ENCODE measurements at places on chromosomes 2 and 18.

DNA sequence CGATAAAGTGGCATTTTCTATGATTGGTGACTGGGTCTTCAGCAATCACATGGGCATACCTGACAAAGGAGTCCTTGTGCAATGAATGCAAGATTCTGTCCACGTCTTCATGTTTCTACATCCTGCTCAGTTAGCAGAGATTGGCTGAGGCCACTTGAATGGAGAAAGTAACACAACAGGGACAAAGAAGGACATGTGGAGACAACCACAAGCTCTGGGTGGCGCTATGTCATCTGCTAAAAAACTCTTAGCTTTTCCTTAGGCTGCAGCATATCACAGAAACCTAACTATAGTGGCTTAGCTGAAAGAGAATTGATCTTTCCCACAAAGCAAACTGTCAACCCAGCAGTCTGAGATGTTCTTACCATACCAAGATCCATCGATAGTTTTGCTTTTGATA is 1109.7 kb downstream of the SOCS6 start:
- DNase-seq: no peak

DNA sequence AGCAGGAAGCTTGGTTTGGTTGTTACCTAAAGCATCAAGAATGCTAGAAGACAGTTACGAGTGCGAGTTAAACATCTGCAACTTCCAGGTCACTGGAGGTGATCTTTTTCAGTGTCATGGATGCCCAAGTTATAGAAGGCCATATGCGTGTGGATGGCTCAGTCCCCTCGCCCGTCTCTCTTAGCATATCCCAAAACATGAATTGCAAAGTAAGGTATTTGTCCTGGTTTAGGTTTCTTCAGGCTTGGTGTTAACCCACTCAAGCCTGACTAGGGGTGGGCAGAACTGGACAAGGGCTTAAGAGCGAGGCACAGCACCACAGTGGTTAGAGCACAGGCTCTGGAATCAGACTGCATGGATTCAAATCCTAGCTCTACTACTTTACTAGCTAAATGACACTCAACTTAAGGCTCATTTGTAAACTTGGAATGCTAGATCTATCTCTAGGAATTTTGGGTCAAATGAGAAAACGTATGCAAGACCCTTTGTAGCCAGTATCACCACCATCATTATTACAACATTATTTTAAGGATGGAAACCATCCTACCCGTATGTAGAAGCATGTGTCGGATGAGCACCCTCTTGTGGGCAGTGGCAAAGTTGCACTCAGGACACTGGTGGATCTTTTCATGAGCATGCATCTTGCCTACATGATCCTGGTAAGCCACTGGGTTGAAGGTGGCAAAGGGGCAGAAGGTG is 11.2 kb downstream of the ZNF142 start:
- DNase-seq: peak; percentile 70

DNA sequence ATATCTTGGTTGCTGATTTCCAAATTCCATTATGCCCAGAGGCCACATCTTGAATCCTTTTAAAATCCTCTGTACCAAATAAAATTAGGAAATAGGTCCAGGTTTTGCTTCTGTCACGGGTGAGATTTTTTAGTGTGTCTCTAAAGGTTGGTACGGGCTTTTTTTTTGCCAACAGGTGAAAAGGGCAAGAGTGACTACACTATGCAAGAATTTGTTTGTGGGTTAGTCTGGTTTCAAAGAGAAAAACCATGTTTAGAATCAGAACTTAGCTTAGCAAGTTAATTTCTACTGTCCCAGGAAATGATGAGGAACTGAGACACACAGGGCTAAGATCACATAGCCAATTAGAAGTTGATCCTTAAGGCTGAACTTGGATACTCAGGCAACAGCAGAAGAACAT is 41.7 kb downstream of the POLR1A start:
- DNase-seq: no peak

DNA sequence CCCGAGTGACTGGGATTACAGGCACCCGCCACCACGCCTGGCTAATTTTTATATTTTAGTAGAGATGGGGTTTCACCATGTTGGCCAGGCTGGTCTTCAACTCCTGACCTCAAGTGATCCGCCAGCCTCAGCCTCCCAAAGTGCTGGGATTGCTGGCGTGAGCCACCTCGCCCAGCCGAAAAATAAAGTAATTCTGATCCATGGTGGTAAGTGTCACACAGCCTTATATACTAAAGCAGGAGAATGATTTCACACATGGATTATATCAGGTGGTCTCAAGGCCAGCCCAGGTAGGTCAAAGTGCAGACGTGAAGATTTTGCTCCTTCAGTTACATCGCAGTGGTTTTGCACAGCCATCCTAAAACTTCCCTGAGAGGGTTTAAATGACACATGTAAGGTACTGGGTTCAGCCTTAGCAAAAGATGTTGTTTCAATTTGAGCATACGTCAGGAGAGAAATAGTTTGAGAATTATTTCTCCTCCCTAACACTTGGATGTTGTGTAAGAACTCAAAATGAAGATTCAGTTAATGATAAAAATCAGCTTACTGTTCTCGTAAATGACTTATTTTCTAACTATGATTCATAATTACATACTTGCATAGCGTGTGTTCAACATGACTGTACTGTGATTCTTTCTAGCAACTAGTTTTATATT is 93.0 kb upstream of the SLC39A10 start:
- DNase-seq: no peak

- DNase-seq: no peak
Measured at GRCh38 chr2:55555977-55556376, 36.5 kb downstream of the CFAP36 start.

- DNase-seq: no peak
Measured at GRCh38 chr2:175009917-175010621, 4.9 kb upstream of the CHN1 start.

DNA sequence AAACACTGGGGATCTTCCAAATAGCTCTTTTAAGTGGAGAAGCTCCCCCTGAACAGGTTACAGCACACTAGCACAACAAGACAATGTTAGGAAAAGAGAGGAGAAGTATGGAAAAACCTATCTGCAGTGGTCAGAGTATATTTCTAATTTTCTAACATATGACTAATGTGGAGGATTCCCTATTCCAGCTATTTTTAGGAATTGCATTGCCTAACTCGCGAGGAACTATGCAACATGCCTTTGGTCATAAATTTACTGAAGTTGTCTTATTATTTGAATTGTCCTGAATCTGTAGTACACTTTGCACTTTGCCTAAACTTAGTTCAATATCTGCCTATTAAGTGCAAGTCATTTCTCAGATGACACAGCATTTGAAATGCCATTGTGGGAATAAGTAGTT is 381.4 kb downstream of the CCDC85A start:
- no peak for DNase-seq

- no peak for DNase-seq
Measured at GRCh38 chr2:223972656-223973102, 15.4 kb downstream of the MRPL44 start.

GRCh38 chr18:58863539-58864145 is 1.0 kb upstream of the ZNF532 start:
- DNase-seq: peak; percentile 54

DNA sequence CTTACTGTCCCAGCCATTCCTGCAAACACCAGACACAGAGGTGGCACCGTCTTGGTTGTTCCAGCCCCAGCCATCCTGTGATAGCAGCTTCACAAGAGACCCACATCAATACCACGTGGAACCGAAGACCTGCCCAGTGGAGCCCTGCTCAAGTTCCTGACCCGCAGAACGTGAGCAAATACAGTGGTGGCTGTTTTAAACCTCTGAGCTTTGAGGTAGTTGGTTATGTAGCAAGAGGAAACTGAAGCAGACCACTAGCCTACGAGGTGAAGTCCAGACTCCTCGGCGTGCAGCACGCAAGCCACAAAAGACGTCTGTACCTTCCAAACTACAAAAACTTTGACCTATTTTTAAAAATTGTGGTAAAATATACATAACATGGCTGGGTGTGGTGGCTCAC is 96.1 kb upstream of the ODC1 start:
- no peak for DNase-seq

DNA sequence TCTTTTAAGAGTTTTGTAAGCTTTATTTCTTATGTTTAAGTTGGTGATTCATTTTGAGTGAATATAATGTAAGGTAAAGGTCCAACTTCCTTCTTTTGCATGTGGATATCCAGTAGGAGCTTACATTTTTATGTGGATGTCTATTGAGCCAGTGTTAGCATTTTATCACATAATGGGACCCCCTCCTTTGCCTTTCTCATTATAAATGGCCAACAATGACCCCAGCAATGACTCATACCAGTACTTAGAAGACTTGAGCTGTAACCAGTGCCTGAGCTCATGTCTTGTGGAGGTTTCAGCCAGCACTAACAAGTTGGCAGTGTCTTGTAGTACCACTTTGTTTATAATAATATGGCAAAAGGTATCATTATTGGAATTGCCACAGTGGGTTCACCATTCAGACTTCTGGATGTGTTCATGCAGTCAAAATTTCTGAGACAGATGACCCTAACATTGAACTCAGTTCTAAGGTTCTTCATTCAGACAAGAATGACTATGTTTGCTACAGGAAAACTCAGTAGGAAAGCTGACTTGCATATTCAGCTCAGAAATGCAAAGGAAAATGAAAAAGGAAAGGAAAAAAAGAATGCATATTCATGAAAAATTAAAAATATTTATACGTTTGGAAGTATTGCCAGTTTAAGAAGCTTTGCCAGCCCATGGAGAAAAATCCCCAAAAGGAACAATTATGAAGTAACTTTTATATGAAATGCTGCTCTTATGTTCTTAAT is 41.0 kb downstream of the CDKL4 start:
- DNase-seq: no peak

DNA sequence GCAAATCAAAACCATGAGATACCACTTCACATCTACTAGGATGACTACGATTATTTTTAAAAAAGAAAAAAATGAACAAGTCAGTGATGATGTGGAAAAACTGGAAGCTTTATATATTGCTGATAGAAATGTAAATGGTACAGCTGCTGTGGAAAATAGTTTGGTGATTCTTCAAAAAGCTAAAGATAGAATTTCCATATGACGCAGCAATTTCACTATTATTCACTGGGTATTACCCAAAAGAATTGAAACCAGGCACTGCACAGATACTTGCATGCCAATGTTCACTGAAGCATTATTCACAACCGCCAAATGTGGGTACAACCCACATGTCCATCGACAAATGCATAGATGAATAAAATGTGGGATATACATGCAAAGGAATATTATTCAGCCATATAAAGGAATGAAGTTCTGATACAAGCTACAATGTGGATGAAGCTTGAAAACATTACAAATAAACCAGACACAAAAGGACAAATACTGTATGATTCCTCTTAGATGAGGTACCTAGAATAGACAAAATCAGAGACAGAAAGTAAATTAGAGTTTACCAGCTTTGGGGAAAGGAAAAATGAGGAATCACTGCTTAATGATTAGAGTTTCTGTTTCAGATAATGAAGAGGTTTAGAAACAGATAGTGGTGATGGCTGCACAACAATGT is 11.1 kb downstream of the RTTN start:
- DNase-seq: no peak

DNA sequence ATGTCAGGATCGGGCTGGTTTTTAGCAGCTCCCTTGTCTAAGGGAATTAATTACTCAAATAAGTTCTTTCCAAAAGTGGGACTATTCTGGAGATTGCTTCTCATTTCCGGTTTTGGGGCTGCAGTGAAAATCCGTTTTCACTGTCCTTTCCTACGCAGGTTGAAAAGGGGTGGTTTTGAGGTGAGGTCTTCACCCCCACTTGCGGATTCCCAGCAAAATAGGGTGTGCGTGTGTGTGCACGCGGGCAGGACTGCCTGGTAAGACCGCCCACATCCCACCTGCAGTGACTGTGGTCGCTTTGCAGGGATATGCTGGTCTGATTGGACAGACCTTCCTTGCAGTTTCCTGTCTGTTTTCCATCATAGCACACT is 472 bp upstream of the PLEKHM3 start:
- no peak for DNase-seq

- no peak for DNase-seq
Measured at GRCh38 chr2:37507703-37508102, 163.3 kb downstream of the QPCT start.

DNA sequence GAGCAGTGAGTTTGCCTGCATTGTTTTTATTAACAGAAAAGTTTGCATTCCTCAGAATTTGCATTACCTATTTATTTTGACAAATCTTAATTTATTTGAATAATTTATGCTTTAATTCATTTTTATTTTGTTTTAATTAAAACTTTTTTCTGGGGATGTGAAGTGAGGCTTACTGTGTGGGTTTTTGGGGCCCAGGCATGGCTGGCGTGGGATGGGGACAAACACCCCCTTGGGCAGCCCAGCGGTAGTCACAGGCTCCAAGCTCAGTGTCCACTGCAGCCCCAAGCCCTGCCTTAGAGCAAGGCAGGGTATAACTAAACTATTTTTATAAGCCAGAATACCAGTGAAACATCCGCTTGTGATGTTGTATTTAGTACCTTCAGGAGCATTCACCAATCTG is 95.7 kb upstream of the PXDN start:
- DNase-seq: no peak

DNA sequence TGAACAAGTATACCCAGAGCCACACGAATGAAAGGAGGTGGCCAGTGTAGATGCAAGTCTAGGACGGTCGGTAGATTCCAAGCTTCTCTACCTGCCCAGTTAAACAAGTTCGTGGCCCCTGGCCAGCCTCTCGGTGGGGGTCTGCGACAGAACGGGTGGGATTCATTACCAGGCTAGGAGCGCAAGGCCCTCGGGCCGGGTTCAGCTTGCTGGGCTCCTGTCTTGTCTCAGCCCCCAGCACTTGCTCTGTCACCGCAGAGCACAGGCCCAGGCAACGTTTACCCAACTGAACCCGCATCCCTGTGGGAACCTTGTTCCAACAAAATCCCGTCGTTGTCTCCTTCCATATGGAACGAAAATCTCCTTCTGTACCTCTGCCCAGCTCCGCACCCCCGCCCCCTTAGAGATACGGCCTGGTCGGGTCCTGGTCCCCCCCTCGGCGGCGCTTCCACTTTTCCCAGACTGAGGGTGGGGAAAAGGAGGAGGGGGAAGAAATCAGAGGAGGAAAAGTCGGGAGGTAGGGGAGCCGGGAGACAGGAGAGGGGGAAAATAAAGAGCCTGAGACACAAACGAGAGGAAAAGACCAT is 1.9 kb upstream of the EMX1 start:
- DNase-seq: no peak

- no peak for DNase-seq
Measured at GRCh38 chr18:42290318-42291307, 335.6 kb downstream of the PIK3C3 start.

All from suppressor macrophage treated with lipopolysaccharide for 4 hours (primary cell).